NCI-H2029 treated with DMSO at 0.1 percent for 48 hours (cell line): ENCODE measurements at places on chromosomes 7 and 10.

DNA sequence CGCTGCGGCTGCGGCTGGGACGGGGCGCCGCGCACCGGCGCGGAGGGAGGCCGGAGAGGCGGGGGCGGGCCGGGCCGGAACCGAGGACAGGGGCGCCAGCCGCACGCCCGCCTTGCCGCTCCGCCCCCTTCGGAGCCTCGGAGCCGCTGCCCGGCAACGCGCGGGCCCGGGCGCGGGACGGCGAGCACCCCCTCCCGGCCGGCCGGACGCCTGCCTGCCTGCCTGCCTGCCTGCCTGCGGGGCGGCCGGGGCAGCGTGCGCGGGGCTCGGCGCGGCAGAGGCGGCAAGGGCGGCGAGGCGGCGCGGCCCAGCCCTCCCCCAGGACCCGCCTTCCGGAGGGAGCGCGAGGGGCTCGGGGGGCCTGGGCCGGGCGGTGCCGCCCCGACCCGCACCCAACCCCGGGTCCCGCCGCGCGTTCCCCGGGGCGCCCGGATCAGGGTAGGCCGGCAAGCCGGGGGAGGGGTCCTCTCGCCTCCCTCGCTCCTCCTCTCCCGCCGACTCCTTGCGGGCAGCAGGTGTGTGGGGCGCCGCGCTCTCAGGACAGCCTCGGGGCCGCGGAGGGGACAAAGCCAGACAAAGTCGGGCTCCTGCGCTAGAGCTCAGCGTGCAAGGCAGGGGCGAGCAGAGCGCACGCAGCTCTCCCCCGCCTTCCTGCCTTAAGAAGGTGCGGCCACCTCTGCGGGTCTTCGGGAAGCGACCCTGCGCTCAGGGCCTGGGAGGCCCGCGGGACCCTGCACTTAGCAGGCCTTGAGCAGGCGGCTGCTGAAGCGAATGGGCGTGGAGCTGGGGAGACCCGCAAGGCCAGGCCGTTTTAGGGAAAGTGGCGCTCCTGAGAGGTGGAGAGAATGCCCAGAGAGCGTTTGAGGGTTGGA lies at the start of gene KIAA1549:
KIAA1549 (minus strand) TSS at position 58 of the 872 bp plus-strand sequence. CDS start 120 bp downstream, outside the sequence.
- no peak for DNase-seq

GRCh38 chr7:44469461-44470134 lies 20.9 kb downstream of the NUDCD3 start:
- no peak for DNase-seq

DNA sequence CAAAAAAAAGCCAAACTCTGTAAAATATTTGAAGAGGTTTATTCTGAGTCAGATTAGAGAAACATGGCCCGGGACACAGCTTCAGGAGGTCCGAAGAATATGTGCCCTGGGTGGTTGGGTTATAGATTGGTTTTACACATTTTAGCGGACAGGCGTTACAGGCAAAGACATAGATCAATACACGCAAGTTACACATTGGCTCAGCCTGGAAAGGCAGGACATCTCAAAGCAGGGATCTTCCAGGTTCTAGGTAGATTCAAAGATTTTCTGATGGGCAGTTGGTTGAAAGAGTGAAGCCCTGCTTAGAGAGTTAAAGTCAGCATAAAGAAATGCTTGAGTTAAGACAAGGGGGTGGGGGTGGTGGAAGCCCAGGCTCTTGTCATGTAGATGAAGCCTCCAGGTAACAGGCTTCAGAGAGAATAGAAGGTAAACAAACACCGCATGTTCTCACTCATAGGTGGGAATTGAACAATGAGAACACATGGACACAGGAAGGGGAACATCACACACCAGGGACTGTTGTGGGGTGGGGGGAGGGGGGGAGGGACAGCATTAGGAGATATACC lies 464.3 kb upstream of the ADARB2 start:
- no peak for DNase-seq

DNA sequence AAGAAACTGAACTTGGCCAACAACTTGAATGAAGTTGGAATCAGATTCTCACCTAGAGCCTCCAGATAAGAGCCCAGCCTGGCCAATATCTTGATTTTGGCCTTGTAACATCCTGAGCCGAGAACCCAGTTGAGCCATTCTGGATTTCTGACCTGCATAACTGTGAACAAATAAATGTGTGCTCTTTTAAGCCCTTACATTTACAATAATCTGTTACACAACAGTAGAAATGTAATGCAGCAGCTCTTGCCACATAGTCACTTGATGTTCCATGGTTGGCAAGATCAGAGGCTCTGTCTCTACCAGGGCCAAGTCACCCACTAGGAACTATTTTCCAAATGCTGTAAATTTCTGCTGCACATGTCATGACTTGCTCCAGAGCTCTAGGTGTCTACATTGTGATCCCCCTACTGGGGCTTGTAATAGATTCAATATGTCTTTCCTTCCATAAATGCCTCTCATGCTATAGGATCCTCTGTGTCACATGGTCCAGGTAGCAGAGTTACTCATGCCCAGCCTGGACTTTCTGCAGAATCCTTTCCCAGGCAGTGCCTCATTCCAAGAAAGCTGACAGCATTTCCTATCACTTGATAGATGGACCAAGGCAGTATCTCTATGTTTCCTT lies 11.4 kb upstream of the RBM20 start:
- DNase-seq: no peak

GRCh38 chr10:44973323-44974081 lies 5.1 kb downstream of the DEPP1 start:
- no peak for DNase-seq
